Mesothelial cell of epicardium (in vitro differentiated cells): ENCODE measurements at places on chromosomes 4 and X. TPM values are rescaled to one million over a fixed set of nuclear protein-coding genes. Genes with fewer than 3 reads are reported as not detected.

GRCh38 chrX:15530318-15530717 lies 29.7 kb downstream of the BMX start:
- DNase-seq = no peak

- DNase-seq = no peak
Measured at GRCh38 chr4:105674011-105674410, 34.5 kb downstream of the INTS12 start.

DNA sequence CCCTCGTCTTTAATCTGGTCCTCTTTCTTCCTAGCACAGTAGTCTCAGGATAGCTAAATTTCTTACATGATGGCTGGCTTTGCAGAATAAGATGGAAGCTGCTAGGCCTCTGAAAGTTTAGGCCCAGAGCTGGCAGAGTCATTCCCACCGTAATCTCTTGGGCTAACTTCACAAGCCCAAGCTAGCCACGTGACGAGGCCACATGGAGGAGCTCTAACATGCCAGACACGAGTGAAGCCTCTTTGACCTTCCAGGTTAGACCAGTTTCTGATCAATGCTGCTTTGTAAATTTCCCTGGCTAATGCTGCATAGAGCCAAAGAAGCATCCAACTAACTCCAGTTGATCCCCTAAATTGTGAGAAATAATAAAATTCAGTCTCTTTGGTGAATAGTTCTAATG lies 9.5 kb upstream of the CENPE start:
- DNase-seq = no peak

Gene HS6ST2
- total RNA-seq = 20.2 to 23.1 TPM (median 22.9 TPM) in 3 replicates

Gene AFAP1
- 75.4 to 82.4 TPM (median 79.1 TPM) in 3 replicates for total RNA-seq

- no peak for DNase-seq
Measured at GRCh38 chrX:70134116-70134477, 850 bp downstream of the IGBP1 start.

Gene GABRE
- 190 to 220 TPM (median 202 TPM) in 3 replicates for total RNA-seq

DNA sequence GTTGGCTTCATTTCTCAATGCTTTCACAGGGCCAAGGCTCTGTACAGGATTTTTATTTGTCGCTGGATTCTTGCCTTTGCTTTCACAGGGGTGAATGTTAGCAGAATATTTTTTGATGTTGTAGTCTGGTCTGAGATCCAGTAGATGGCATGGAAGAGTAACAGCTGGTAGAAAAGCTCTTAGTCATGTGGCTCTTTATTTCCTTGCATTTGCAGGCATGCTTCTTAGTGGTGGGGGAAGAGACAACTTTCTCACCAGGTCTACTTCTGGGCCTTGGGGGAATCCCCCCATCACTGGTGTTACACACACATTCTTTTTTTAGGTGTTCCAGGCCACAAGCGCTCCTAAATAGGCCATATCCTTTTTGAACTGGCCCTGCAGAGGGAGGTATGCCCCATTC lies 58.2 kb upstream of the DKK2 start:
- DNase-seq = no peak

GRCh38 chr4:165580351-165580905 lies 201.6 kb downstream of the CPE start:
- DNase-seq = no peak

DNA sequence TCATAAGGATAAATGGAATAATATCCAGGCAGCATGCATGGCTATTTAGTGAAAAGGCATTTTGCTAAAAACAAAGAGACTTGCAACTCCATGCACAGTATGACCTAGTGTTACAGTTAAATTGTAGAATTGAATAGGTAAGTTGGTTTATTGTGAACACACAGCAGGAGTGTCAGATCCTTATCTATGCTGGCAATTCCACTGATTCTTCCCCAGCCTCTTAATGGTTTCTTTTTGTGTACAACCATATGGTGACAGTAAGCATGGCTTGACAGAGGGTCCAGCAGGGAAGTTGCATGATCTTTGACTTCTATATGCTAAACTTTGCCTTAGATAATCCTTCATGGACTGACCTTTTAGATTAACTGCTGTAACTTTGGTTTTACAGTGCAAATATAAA lies 936.6 kb upstream of the EPHA5 start:
- DNase-seq = no peak

Gene FAM114A1
- total RNA-seq = 52.0 to 55.6 TPM (median 53.7 TPM) in 3 replicates

Gene SOWAHB
- total RNA-seq = 1.1 to 1.3 TPM (median 1.2 TPM) in 3 replicates

Gene ABCG2
- 0.82 to 0.92 TPM (median 0.86 TPM) in 3 replicates for total RNA-seq

DNA sequence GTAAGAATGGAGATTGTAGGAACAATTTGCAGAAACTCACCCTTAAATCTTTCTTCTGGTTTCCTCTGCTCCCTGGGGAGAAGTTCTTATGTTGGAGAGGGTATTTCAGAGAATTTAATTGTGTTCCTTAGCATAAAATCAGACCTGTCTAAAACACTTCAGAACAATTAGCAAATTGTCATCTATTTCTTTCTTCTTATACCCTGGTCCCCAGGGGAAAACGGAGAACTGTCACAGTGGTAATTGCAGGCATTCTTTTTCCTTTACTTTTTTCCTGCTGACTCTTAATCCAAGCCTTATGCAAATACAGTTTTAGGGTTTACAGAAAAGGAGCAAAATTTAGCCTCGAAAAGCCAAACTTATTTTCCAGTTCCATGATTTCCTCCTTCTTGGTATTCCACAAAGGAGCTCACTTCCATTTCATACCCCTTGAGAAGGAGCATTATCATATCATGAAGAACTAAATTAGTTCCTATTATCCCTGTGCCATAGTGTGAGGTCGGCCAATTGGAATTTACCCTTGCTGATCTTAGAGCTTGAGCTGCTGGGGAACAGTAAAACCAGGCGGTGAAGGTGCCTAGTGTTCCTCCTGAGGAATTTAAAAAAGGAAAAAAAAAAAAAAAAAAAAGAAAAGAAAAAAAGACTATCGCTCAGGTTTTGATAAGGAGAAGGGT lies 173.8 kb downstream of the IL15 start:
- DNase-seq = no peak

DNA sequence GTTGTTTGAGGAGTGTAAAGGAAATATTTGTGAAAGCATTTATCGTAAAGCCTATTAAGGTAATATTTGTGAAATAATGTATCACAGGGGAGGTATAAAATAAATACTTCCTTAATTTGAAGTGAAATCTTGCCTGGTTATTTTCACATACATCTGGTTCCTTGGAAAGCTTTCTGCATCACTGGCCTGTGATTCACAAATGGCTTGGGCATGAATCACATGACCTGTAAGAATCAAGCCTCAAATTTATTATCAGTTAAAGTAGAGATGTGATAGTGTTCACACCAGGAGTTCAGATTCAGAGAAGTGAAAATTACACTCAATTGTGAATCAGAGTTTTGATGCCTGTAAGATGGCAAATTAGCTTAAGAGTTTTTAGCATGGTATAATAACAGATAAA lies 1911.4 kb downstream of the STIM2 start:
- no peak for DNase-seq

DNA sequence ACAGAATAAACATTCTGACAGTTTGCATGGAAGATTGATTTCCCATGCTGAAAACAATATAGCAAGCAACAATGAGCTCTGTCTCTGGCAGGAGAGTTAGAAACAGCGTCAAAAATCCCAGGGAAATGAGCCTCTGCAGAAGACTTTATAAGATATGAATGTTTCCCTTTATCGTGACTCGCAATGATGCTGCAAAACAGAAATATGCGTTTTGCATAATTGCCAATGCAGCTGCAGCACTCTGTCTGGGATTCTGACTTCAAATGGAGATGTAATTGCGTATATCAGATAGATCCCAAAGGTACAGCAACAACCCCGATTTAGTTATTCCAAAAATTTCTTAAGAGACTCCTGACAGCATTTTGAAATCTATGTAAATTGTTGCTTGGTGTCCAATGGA lies 702.4 kb upstream of the EPHA5 start:
- no peak for DNase-seq

Gene F8A3
- total RNA-seq = 2.7 to 3.7 TPM (median 3.6 TPM) in 3 replicates

Gene CNKSR2
- 9.1 to 11.2 TPM (median 10.8 TPM) in 3 replicates for total RNA-seq

DNA sequence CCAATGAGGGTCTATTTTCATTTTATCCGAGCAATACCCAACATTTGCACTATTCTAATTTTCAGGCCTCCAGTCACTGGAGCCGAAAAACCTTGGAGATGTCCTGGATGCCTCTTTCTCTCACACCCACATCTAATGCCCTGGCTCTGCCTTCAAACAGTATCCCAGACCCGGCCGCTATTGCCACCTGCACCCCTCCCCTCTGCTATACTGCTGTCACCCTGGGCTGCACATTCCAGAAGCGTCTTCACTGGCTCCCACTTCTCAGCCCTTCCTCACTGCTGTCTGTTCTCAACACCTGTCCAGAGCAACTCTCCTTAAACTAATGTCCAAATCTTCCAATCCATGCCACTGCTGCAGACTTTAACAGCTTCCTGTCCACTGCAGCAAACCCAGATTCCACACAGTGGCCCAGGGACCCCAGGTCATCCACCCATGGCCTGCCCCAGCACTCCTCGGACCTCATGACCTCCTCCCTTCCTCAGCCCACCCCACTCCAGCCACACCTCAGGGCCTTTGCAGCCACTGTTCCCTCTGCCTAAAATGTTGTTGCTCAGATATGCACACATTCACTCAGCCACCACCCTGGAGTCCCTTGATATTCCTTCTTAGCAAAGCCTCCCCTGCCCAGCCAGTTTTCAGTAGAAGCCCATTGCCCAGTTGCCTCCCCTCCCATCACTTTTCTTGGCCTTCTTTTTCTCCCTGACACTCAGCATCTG lies 30.5 kb upstream of the PPP2R2C start:
- no peak for DNase-seq

Gene KIF4A
- total RNA-seq = 12.2 to 13.1 TPM (median 12.7 TPM) in 3 replicates

GRCh38 chr4:79603681-79604080 lies 195.7 kb upstream of the GK2 start:
- DNase-seq = no peak
